ENCODE measurements at places on chromosomes 16 and 17.

DNA sequence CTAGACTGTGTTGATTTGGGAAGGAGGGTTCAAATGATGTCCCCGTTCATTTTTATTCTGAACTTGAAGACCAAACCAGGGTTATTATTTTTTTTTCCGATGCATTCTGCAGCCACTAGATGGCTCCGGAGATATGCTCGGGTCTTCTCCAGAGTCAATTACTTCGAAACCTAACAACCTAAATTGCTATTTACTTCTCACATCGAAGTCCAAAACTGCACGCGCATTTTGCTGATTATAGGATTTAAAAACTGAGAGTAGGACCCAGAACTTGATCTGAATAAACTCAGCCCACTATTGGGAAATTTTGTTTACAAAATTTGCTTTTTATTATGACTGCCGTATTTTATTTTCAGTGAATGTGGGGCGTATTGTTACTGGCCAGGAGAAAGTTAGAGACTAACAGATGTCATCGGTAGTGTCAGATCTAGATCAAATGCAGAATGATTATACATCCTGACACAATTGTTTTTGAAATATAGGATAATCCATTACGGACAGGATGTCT lies 263.8 kb downstream of the HS3ST3A1 start:
- peak; percentile 10 for DNase-seq

- no peak for DNase-seq
These were observed 16.4 kb downstream of the SGF29 start for GRCh38 chr16:28569968-28570752.

GRCh38 chr17:78272181-78272913 lies 40.9 kb downstream of the TMEM235 start:
- peak; percentile 65 for DNase-seq

DNA sequence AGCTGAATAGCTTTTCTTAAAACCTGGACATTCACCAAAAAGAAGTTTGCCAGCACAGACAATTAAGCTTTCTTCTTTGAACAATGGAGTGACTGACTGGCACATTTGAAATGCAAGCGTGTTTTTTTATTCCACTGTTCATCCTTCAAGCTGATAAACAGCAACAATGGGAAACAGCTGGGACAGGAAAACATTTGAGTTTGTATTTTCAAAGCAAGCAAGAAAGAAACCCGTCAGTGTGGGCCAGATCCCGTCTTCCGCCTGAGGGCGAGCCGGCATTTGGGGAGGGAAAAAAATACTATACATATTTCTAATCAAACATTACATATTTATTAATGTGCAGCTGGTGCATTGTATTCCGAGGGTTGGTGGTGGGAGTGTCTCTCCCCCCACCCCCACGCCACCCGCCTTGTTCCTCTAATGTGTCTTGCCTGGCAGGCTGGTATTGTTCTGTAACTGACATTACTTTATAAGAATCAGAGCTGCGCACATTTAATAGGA lies 94.3 kb downstream of the CYLD start:
- no peak for DNase-seq

GRCh38 chr17:82876602-82877379 lies 37.0 kb upstream of the ZNF750 start:
- peak; percentile 24 for DNase-seq

- no peak for DNase-seq
These were observed 100.7 kb upstream of the ZNF469 start for GRCh38 chr16:88281858-88282563.

DNA sequence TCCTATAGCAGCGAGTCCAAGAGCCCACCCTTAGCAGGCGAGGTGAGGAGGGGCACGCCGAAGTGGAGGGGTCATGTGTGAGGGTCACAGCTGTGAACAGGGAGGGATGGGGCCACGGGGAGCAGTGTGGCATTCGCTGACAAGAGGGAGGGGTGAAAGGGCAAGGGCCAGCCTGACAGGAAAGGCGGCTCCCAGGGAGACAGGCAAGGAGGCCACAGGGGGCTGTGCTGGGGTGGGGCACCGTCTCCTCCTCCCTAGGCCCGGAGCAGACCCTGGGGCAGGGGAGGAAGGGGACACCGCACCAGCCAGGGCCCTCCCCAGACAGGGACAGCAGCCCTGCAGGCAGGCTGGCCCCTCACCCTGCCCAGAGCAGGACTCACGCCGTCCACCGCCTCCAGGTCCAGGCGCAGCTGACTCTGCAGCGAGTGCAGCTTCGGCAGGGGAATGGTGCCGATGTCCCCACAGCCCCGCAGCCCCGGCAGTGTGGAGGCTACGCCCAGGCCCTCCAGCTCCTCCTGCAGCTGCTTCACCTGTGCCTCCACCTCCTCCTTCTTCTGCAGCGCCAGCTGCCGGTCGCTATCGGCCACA lies 15.1 kb downstream of the GNPTG start:
- no peak for DNase-seq

DNA sequence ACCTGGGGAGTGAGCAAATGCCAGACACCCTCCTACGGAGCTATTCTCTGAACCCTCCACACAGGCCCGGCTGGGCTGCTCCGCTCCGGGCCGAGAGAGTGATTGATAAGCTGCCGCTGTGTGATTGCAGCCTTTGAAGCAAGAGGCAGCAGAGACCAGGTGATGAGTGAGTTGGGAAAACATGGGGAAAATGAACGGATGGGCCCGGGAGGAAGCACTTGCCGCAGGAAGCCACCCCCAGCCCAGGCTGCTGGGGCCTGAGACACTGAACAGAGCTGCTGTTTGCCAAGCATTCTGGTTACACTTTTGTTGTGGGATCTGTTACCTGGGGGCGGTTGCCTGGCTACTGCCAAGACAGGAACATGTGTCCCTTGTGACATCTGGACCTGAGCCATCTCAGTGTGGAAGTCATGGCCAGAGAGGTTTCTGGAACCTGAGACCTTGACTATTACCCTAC lies 46.4 kb upstream of the KLHDC4 start:
- DNase-seq: no peak

GRCh38 chr17:67082107-67082506 lies 37.8 kb downstream of the CACNG1 start:
- DNase-seq: no peak

GRCh38 chr16:85591381-85591780 lies 21.7 kb upstream of the GSE1 start:
- DNase-seq: no peak

- no peak for DNase-seq
These were observed 195.0 kb upstream of the ELAC2 start for GRCh38 chr17:13212860-13213259.

DNA sequence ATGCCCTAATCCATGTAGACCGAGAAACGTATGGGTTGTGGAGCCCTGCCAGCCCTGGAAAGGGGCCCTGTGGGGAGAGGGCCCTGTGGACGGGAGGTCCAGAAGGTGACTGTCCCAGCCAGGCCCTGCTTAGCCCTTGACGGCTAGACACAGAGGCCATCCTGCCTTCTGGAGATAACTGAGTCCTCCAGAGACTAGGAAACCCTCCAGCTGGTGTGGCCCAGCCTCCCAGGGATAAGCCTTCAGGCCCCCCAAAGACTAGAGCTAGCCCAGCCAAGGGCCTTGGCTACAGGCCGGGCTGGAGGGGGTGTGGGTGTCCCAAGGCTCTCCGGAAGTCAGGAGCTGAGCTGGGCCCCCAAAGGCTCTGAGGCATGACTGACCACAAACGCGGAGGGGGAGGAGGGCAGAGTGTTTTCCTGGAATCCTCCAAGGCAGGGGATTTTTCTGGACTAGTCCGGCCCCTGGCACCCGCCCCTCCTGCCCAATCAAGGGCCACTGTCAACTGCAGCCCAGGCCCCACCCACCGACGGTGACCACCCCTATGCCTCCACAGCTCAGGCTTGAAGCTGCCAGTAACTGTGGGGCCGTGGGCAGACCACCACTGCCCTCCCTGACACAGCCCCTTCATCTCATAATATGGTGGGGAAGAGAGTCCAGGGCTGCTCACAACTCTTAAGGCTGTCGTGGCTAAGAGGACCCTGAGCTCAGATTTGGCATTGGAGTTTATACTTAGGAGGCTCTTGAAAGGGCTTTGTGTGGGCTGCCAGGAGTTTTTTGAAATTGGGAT lies 885 bp upstream of the VASN start:
- DNase-seq: no peak

GRCh38 chr17:39618956-39619785 lies 7.6 kb upstream of the PPP1R1B start:
- DNase-seq: no peak

DNA sequence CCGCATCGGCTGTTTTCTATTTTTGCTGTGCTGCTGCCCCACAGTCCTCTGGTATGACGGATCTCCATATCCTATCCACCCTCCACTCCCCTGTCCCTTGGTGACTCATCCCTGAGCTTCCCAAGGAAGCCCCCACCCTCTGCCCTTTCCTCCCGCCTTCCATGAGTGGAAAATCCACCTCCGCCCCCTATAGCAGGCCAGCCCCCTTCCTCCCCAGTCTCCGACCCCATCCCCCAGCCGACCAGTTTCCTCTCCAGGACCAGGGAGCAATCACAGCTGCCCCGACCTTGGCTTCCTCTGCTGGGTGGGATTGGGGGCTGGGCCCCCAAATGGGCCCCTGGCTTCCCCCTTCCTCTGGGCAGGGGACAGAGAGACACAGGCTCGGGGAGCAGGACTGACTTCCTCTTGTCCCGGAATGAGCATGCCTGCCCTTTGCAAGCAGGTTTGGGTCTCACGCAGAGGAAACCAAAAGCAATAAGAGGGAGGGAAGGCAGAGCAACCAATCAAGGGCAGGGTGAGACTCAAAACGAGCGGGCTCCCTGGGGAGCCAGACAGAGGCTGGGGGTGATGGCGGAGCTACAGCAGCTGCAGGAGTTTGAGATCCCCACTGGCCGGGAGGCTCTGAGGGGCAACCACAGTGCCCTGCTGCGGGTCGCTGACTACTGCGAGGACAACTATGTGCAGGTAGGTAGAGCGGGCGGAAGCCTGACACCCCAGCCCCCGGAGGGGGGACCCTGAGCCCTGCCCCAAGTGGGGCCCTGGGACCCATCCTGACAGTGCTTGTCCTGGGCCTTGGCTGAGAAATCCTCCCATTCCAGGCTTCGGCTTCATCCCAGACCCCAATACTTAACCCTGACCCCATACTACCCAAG lies at the start of the genes ABI3 and GNGT2:
ABI3 (plus strand) TSS at position 550 of the 872 bp plus-strand sequence; CDS start at position 568, 18 bp downstream.
GNGT2 (minus strand) TSS at position 417 of the 872 bp plus-strand sequence. CDS start 3,152 bp downstream, outside the sequence.
- DNase-seq: peak; percentile 69

DNA sequence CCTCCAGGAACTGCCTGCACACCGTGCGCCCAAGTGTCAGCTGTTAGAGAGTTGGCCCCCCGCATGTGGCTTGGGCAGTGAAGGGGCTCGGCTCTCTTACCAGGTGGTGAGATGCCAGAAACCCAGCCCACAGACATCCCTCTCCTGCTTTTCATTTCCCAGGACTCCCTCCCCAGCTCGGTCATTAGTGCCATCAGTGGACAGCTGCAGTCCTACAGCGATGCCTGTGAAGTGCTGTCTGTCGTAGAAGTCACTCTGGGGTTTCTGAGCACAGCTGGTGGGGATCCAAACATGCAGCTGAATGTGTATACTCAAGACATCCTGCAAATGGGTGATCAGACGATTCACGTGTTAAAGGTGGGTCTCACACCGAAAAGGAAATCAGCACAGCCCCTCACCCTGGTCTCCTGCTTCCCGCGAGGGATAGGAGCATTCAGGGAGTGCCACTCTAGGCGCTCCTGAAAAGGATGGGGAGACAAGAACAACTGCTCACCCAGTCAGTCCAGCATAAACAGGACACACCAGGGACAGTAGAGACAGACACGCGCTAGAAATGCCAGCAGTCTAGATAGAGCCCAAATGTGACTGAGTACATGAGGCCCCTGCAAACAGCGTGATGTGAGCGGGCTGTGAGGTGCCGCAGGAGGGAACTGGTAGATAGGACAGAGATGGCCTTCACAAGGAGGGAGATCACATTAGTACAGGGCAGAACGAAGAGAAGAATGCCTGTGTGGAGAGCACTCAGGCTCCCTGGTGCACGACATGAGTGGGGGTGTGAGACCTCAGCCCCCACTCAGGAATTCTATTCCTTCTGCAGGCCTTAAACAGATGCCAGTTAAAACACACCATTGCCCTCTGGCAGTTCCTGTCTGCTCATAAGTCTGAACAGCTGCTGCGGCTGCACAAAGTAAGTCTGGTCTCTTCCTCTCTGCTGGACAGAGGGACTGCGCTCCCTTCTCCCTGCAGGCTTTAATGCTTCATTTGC lies 25.7 kb upstream of the ENDOV start:
- no peak for DNase-seq

GRCh38 chr16:21277927-21278706 lies at the start of gene CRYM:
Gene CRYM, minus strand, starts transcription at chr16:21278290. Its CDS starts 39 bp downstream, at chr16:21278251.
- DNase-seq: peak; percentile 55

DNA sequence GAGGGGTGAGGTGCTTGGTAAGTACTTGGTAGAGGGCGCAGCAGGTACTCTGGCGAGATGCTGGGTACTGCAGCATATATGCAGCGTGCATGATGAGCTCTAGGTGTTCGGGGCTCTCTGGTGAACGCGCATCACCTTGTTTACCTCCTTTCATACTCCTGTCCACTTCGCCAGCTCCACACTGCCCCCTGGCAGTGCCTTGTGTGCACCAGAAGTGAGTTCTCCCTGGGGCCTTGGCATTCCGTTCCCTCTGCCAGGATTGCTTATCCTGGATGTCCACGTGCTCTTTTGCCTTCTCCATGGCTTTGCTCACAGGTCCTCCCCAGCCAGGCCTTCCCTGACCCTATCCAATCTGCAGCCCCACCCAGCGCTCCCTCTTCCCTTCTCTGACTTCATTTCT lies 154.2 kb downstream of the MRM1 start:
- DNase-seq: peak; percentile 60

GRCh38 chr16:63361032-63361624 lies 1324.9 kb upstream of the CDH8 start:
- DNase-seq: no peak

- DNase-seq: no peak
These were observed 2.4 kb downstream of the TMEM101 start for GRCh38 chr17:44012391-44012790.

DNA sequence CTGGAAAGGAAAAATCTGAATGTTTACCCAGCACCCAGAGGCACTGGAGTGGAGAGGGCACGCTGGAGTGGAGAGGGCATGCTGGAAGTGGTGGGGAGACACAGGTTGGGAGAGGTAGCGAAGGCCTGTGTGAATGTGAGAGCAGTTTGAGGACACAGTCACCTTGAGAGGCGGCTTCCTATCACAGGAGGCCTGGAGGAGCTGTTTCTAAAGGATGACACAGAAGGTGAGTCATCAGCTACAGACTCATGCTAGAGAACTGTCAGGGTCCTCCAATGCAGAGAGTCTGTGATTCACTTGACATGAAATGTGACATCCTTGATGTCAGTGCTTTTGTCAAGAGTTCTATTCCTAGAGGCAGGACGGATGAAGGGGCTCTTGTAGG lies 13.8 kb downstream of the CTRL start:
- DNase-seq: peak; percentile 62
